H4 (cell line): ENCODE measurements at places on chromosomes 13 and 19.

GRCh38 chr19:13581576-13581975 lies 75.3 kb upstream of the CACNA1A start:
- DNase-seq: no peak

DNA sequence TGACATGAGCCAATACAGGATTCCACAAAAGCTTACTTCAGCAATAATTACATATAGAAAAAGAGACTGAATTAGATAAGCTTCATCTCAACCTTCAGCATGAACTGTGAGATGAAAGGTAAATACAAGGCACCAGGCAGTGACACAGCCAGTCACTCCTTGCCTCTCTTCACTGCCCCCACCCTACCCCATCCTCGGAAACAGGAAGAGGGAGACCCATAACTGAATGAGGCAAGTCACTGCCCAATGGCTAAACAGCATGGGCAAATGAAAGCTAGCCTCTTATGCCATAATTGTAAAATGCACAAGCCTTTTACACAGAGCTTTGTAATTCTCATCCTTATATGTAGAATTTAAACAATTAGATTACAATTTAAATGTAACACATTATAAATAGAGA lies 1.7 kb downstream of the ZNF160 start:
- DNase-seq: no peak

GRCh38 chr19:3450796-3451411 lies 29.4 kb downstream of the SMIM24 start:
- DNase-seq: peak; percentile 99

DNA sequence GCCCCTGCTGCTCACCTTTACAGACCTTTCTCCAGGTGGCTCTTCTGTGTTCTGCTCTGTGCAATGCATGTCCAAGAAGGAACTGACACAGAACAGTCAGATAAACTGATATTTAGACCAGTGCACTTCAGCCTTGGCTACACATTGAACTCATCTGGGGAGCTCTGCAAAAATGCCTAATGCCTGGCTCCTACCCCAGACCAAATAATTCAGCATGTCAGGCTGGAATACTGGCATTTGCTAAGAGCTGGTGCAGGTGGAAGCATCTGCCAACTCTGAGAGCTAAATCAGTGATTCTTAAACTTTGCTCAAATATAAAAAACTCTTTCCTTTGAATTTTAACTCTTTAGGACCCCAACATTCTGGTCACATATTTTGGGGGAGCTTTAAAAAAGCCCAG lies 118.2 kb upstream of the TSC22D1 start:
- no peak for DNase-seq

- DNase-seq: peak; percentile 19
These were observed 2.4 kb downstream of the CUL4A start for GRCh38 chr13:113211774-113212173.
